Stimulated activated naive CD4-positive, alpha-beta T cell (primary cell): ENCODE measurements at places on chromosomes 6 and 20.

DNA sequence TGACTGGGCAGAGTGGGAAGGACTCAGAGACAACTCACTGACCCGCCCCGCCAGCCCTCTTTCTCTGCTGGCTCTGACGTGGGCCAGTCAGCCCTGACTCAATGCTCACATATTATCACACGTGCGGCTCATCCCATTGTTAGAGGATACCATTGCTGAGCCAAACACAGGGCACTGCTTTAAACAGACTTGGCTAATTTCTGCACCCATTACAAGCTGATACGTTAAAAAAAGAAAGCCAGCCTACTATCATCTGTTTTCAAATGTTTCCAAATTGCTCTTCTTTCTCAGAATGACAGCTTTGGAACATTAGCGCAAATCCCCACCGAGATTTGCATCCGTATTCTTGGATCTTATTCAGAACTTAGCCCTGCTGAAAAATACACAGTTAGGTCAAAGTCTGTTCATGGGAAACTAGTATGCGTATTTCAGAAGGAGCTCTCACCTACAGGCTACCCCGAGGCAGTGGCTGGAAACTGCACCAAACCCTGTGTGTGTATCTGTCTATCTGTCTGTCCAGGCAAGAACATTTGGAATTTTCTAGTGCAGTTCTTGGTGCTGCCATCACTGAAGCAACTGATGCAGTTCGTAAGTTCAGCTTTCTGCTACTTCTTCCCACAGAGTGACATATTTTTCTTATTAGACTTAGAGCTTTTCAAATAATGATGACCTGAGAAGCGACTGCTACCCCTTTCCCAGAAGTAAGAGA is 32.8 kb downstream of the RAMACL start:
- DNase-seq: no peak

- DNase-seq: no peak
Observed at GRCh38 chr6:81875782-81876293, 123.4 kb upstream of the TENT5A start.

DNA sequence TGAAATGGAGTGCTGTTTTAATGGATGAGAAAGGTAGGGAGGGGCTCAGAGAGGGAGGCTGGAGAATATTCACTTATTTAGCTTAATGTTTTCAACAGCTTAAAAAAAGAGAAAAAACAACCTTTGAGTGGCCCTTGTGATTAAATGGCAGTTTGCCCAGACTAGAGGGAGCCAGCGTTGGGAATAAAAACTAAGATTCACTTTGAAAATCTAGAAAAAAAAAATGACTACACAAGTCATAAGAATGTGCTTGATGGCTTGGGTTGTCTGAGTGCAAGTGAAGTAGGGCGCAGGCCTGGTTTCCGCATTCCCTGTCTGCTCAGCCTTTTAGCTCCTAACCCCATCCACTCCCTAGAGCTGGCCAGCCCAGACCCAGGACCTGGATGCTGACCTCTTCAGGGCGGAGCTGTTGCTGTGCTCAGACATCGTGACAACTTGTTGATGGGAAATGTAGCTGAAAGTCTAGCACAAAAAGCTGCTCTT is 28.9 kb downstream of the UTRN start:
- no peak for DNase-seq

DNA sequence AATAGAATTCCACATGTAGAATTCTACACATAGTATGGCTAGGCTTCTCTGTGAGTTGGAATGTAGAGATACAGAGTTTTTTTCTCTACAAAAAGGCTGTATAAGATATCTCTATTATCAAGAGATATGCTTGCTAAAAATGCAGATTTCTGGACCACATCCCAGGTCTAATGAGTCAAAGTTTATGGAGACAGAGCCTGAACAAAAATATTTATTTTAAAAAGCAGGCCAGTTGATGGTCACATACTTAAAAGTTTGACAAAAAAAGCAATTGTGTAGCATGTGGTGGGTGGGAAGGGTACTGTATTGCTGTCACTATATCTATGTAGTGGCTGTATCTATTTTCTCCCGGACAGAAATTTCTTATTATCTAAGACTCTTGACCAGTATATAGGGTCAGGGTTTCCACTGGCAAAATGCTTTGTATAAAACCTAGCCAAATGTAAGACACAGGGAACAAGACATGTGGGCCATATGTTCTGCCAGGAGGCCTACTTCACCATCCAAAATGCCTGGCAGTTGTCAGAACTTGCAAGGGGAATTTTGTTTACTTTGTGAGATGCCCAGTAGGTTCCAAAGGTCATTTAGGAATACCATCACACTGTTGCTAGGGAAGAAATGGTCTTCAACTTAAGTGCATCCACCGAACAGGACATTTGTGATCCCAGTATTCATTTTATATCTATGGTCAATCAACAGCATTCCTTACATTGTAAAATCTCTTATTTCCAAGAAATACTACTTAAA is 60.6 kb downstream of the SHPRH start:
- DNase-seq: no peak

- DNase-seq: no peak
Observed at GRCh38 chr6:54100411-54101006, 10.7 kb upstream of the MLIP start.

DNA sequence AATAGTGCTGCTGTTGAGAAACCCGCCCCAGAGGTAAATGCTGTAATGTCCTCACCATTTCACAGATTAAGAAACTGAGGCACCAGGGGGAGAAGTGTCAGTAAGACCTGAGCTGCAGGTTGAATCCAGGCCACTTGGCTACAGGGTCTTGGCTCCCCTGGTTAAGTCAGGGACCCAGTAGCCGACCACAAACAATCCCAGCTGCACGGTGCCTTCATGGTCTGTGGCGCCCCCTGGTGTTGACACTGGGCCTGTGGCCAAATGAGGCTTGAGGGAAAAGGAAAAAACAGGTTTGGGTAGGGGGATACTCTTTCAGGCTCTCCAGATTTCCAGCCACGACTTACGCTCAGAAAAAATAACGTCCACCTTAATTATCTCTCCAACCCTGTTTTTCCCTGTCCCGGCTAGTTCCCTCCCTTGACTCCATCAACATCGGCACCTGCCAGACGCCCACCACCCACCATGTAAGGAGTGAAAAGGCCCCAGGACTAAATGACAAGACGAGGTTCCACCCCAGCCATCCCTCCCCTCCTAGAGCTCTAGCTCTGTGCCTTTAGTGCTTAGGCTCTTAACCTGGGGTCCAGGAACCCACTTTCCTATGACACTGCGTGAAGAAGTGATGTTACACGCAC is 47.7 kb upstream of the POLR1H start:
- DNase-seq: peak; percentile 58

DNA sequence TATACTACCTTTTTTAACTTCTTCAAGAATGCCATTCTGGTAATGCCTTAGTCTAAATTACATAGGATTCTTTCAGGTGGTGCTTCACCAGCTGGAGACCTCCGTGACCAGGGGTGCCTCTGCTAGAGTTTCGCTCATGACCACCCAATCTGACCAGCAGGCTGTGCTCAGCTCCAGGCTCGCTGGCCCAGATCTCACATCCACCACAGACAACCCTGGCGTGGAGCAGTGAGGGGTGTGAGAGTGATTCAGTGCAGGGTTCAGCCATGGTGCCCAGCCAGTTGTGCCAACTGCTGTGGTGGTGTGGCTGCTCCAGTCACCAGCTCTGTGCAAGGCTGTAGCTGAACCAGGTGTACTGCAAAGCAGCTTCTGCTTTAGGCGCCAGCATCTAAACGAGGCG is 198.6 kb downstream of the MMUT start:
- DNase-seq: no peak
